ENCODE measurements at places on chromosomes 7 and 10.

DNA sequence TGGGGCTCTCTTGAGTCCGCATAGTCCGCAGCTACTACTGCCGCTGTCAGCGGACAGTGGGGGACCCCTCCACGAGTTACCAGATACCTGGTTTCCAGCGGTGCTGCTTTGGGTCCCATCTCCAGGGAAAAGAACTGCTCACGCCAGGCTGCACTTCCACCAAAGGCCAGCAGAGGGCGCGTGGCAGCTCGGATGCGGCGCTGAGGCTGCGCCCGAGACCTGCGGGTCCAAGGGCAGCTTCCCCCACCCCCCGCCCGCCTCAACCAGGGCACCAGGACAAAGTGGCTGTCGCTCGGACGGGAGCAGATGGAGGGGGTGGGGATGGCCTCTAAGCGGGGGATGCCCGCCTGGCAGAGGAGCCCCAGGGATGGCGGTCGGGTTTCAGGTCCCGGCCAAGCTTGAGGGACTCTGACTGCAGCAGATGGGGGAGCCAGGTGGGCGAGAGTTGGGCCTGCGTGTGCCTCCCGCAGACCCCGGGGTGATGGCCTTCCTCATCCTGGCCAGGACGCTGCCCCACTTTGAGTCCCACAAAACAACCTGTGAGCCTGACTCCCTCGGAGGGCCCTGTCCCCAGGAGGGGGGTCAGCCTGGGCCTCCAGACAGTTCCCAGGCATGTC is 23.8 kb upstream of the ZNF735 start:
- no peak for DNase-seq

- no peak for DNase-seq
Observed at GRCh38 chr10:58081353-58081752, 186.3 kb downstream of the IPMK start.

DNA sequence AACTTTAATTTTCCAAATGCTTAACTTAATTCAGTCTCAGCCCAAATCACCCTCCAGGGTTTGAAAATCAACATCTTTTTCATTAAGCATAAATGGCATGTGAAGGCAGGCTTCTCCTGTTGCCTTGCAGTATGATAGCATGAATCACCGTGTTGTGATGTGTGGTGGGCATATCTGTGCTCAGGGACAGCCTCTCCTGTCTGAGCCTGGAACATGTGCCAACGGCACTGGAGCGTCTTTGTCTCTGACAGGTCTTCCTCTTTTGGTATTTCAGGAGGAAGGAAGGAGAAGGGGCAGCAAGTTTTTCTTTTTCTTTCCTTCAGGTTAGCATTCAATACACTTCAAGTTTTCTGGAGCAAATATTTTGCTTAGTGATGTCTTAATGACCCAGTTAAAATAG is 57.6 kb downstream of the LRGUK start:
- DNase-seq, result no peak

DNA sequence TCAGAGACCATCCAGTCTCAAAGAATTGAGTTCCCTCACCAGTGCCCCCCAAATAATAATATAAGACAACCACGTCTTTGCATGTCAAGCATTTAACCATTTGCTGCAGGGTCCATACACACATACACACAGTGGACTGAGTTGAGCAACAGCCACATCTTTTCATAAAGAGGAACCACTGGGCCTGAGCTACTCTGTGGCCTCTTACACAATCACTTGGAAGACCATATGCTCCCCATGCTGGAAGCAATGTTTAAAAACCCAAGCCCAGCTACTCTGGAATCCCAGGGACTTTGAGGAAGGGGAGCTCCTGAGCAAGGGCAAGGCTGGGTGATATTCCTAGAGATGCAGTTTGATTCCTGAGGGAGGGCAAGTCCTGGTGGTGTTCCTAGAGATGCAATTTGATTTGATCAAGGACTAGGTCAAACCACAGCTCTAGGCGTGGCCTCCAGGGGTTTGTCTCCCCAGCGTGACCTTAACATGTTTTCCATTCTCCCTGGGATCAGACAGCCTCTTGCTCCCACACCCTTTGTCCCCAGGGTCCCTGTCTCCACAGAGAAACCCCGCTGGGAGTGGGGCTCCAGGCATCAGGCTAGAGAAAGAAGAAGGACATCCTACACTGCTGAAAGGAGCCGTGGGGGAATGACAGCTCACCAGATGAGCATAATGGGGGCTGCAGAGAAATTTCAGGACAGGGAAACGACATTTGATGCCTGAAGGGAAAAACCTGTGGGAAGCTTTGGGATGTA is 376.2 kb upstream of the MGMT start:
- DNase-seq, result no peak

- no peak for DNase-seq
Observed at GRCh38 chr10:20662742-20663141, 234.4 kb downstream of the NEBL start.

DNA sequence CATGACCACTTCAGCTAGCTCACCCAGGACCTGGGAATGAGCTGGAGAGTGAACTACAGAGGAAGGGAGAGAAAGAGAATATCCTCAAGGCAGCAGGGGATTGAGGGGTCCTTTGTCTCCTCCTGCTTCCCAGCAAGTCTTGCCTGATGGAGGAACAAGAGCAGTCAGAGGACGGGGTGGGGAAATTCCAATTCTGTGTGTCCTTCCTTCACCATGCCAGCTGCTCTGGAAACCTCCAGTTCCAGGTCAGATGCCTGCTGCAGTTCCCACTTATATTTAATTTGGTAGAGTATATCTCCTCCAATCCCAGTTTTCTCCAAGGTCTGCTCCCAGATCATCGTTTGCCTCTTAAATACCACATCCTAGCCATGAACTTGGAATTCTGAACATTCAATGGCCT is 21.4 kb upstream of the LEP start:
- DNase-seq, result no peak

GRCh38 chr7:121498816-121499215 is 102.7 kb upstream of the FAM3C start:
- DNase-seq, result no peak

DNA sequence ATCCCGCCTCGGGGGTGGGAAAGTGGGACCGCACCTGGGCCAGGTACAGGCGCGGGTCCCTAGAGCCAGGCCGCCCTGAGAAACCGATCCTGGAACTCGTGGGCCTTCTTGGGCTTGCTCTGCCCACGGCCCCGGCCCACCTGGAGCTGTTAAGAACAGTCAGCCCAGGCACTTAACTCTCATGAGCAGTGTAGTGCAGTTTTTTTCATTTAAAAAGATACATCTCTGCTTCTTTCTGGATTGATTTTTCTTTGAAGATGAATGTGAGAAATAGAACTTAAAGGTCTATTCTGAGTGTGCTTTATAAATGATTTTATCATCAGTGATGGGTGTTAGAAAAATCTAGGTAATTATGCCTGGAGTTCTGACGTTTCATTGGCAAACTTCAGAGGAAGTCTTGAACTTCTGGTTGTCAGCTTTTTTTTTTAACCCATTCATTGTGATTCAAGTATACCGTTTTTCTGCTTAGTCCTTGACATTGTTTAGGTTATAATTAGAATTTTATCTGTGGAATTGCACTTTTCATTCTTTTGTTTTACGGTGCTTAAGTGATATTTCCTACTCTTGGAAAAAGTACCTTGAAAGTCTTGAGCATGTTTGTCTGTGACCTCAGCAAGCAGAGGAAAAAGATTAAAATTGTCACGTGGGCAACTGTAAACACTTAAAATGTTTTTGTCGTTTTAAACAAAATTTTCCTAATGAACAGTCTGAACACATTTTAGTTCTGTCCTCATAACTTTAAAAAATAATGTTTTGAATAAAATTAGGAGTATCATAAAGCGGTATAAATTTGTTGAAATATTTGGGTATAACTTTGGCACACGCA is 906 bp downstream of the CDK1 start:
- DNase-seq, result peak; percentile 2

GRCh38 chr10:88471899-88472298 is 111.2 kb downstream of the RNLS start:
- no peak for DNase-seq

GRCh38 chr7:19958309-19958896 is 185.0 kb upstream of the TMEM196 start:
- no peak for DNase-seq

DNA sequence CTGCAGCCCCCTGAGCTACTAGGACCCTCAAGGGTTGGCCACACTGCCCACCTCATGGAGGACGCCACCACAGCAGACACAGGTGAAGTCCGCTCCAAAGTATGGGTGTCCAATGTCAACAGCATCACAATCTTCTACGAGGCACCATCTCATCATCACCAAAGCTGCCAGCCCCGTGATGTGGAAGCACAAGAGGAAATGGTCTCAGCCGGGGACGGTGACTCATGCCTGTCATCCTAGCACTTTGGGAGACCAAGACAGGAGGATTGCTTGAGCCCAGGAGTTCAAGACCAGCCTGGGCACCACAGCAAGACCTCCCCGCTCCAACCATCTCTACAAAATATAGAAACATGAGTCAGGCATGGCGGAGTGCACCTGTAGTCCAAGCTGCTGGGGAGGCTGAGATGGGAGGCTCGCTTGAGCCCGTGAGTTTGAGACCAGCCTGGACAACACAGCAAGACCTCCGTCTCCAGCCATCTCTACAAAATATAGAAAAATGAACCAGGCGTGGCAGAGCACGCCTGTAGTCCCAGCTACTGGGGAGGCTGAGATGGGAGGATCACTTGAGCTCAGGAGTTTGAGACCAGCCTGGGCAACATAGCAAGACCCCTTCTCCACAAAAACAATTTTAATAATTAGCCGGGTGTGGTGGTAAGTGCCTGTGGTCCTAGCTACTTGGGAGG is 48.8 kb upstream of the MYL10 start:
- DNase-seq, result no peak

DNA sequence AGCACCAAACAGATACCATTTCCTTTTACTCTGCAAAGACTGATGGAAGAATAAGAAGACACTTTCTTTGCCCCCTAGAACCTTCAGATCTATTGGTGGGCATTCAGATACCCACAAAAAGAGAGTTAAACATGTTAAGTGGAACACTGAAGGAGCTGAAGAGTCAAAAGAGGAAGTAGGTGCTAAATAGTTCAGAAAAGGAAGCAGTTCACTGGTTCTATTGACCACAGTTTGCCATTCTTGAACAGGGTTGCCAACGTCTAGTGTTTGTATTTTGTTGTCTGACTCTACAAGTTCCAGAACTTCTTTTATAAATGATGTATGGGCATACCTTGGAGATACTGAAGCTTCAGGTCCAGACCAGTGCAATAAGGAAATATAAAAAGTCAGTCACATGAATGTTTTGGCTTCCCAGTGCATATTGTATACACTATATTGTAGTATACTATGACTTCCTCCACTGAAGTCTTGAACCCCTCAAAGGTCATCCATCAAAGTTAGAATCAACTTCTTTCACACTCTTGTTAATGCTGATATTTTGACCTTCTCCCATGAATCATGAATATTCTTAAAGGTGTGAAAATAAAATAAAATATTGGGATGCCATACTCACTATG is 47.5 kb upstream of the AGR3 start:
- DNase-seq, result no peak

DNA sequence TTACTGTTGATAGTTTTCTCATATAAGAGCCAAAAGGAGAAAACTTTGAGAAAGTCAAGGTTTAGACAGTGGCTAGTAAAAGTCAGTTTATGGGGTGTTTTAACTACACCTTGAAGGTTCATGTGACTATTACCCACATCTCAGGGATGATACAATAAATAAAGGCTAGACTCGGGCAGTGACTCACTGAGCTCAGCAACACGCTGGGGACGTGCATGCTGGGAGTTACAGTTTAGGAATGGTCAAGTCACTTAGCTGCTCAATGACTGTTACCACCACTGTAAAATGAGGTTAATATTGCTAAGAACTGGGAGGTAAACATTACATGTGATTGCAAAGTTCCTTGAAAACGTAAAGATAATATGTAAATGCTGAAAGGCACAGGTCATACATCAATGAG is 1254.4 kb upstream of the PHF14 start:
- DNase-seq, result no peak

DNA sequence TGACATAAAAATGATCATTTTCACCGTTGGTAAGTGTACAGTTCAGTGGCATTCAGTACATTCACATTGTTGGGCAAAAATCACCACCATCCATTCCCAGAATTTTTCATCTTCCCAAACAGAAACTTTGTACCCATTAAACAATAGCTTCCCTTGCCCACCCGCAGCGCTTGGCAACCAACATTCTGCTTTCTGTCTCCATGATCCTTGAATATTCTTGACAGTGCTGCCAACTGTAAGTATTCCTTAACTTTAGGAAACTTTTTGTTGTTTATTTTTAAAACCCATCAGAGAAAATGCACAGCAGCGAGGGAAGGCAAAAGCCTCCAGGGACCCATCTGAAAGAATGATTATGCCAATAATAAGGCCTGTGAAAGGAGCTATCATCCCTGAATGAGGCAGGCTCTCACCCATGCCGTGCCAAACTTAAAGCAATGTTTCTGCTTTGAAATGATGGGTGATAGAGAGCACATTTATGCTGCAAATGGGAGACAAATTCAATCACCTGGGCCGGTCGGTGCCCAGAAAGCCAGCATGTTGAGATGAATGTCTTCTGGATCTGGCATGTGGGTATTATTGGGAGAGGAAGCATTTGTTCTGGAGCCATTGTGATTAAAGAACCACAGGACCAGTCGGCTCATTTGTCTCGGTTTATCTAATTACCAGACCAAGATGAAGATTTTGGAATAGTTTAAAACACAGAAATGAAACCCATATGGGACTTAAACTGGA is 202.1 kb upstream of the NPVF start:
- DNase-seq, result no peak

All from NCI-H2171 treated with DMSO at 0.1 percent for 48 hours (cell line).